ENCODE measurements at places on chromosomes 7 and 10.
A peak's percentile ranks its signal among the peaks of the same experiment; 100 is the strongest.

GRCh38 chr10:131430716-131431412 lies 119.3 kb upstream of the TCERG1L start:
- DNase-seq, result no peak

DNA sequence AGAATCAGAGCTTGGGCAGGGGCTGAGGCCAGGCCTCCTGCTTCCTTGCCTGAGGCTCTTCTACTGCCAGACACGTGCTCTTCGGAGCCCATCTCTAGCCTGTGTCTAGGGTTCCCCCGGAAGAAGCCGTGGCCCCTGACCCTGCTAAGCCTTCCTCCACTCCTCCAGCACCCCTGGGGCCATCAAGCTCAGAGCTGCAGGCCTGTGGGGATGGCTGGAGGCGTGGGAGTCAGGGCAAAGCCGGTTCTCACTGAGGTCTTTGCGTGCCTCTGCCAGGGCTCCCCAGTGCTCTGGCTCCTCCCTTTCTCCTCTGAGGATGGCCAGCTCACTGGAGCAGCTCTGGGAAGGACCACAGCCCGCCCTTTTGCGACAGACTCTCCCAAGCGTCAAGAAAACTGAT lies 34.4 kb downstream of the GHRHR start:
- DNase-seq, result no peak

DNA sequence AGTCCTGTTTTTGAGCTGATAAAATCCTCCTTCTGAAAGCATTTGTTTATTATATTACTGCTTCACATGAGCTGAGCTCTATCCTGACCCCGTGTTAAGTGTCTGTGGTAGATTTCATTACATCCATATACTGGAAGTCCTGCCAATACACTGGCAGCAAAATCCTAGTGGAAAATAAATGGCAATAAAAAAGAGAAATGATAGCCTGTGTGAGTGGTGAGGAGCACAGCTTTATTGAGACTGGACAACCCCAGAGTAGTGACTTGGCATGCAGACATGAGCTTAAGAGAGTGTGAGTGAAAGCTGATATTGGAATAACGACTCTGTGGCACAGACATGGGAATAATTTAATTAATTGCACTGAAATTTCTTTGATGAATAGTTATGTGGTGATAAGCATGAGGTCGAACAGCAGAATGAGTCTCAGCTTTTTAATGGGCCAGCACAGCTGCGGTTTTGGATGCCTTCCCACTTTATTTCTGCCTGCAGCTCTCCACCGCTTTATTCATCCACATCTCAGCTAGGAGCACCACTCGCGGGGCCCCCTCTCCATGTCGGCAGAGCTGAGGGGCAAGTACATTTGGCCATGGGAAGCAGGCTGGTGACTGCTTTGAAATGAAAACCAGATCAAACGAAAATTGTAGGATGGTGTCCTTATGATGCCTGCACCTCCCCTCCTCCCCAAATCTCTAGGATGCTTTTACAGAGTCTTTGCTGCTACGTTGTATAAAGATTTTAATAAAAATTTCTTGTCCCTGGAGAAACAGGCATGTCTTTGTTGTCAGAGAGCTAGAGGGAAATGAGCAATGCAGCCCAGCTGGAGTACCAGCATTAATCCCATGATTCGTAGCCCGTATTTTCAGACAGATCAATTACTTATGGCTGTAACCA lies 494.3 kb downstream of the AUTS2 start:
- DNase-seq, result peak; percentile 60

DNA sequence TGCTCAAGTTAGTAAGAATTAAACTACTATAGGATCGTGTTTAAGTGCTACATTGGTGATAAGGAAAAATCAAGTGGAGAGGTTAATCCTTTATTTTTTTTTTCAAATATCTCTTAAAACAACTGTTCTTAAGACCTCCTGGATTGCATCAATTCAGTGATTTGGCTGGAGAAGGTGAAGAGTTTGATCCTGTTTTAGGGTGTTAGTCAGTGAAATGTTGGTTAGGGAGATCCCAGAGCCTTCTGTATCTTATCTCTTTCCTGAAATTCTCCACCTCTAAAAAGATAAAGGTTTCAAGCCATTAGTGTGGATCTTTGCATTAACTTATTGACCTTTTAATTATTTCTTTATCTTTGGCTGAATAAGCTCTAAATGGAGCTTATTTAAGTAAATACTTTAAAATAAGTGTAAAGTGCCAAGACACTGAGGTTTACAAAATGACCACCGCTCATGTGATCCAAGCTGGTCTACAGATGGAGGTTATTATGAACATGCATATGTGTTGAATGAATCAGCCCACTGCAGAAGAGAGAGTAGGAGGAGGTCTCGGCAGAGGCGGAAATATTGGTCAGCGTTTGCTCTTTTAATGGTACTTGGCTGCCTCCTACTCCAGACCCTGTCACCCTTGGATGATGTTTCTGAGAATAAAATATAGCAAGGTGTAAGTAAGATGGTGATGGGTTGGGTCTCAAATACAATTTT lies 51.8 kb upstream of the BMPER start:
- DNase-seq, result no peak

DNA sequence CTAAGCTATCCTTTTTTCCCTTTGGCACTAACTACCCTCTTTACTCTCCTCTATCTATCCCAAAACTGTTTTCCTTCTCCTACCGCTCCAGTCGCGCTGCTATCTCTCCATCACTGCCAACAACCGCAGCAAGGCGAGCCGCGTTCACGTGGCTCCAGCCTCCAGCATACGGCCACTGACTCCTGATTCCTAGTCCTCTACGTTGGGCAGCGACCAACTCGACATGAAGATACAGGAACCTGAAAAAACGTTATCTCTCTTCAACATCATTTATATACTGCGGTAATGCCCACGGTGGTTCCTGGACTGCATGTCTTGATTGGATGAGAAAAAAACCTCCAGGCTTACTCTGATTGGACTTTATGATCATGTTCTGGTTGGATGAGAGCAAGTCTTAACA lies 129.5 kb downstream of the ZNF716 start:
- DNase-seq, result no peak

GRCh38 chr7:107035446-107035845 lies 9.1 kb upstream of the PRKAR2B start:
- no peak for DNase-seq

DNA sequence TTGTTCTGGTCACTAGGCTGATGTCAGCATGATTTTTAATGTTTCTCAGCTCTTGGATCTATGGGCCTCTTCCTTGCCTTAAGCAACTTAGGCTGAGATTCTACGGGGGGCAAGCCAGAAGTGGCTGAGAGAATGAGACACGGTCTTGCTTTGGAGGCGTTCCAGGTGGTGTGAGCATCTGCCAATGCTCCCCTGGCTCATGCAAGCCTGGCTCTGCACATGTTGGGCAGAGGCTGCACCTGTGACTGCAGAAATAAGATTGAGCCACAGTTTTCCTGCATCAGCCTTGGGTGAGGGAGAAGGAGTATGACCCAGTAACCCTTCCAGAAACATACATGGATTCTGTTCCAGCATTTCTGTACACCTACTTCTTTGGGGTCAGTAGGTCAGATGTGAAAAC lies 41.9 kb downstream of the C10orf120 start:
- DNase-seq, result no peak

GRCh38 chr10:132298038-132298881 lies 9.5 kb downstream of the STK32C start:
- no peak for DNase-seq

DNA sequence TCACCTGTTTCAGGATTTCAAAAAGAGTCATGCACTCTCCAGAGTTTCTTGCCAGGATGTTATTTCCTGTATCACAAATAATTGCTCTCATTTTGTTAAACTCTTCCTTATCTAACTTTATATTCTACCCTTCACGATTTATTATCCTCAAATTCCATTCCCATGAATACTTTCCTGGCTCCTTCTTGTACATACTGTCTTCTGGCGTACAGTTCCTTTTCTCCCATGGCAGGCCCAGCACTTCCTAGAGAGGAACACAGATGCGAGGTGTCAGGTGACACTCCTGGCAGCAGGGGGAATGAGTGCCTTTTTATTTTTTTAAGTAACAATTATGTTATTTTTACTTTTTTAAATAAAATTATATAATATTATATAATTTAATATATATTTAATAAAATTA lies 411.9 kb downstream of the TFEC start:
- DNase-seq, result no peak

GRCh38 chr10:112487964-112488363 lies 40.9 kb downstream of the VTI1A start:
- no peak for DNase-seq

DNA sequence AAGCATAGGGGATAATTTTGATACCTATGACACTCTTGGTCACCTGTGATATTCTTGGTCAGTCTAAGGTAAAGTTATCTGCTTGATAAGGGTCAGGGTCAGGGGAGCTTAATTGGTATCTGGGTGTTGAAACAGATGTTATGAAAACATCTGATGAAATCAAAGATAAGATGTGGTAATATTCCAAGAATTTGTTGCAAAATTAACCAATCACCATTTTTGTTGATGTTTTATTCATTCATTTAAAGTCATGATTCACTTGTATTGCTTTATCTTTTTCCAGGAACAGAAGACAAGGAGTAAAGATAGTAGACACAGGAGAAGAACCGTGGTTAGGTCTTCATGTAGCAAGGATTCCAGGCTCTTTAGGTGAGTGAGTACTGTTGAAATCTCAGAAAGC lies 103.1 kb downstream of the SEMA3C start:
- no peak for DNase-seq

GRCh38 chr7:11026452-11027359 lies 53.0 kb downstream of the PHF14 start:
- no peak for DNase-seq

DNA sequence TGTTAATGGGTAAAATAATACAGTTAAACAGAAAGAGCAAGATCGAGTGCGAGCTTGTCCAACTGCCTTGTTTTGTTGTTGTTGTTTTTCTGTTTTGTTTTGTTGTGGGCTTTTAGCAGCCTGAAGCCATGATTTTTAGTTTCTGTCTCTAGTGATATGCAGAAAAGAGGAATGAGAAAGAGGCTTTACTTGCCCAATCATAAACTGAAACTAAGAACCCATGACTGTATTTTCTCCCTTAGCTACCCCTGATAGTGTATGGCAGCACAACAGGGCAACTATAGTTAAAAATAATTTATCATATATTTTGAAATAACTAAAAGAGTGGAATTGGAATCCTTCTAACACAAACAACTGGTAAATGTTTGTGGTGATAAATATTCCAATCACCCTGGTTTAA lies 493.9 kb downstream of the GLRX3 start:
- no peak for DNase-seq

Data from forelimb muscle (tissue), 1 donor.